ENCODE measurements at places on chromosomes 5 and 9. TPM values are rescaled to one million over a fixed set of nuclear protein-coding genes. Genes with fewer than 3 reads are reported as not detected.

- H3K36me3 ChIP-seq, result no peaks in the 10 kb centered on the region
- H3K4me3 ChIP-seq, result no peak overlapping the region
- no peak for DNase-seq
- no peaks in the 10 kb centered on the region for H3K27me3 ChIP-seq
- H3K27ac ChIP-seq, result no peak overlapping the region
Measured at GRCh38 chr9:81613002-81613812, 76.1 kb downstream of the TLE1 start.

DNA sequence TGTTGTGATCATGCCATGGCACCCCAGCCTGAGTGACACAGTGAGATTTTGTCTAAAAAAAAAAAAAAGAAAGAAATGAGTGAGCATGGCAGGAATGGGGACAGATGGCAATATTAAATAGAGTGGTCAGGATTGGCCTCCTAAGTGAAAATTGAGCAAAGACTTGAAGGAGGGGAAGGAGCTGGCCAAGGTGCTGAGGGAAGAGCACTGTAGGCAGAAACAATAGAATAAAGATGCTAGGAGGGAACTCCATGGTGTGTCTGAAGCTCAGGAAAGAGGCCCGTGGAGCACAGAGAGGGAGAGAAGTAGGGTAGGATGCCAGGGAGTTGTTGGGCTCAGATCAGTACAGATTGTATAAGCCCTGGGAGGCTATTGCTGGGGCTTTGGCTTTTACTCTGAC is 64.4 kb upstream of the PCAT7 start:
- H3K4me1 ChIP-seq, result no peaks in the 10 kb centered on the region
- H3K4me3 ChIP-seq, result no peak overlapping the region
- no peaks in the 10 kb centered on the region for H3K36me3 ChIP-seq
- H3K27me3 ChIP-seq, result no peaks in the 10 kb centered on the region
- no peak overlapping the region for H3K27ac ChIP-seq

- peaks cover 14% of the 10 kb centered on the region for H3K4me1 ChIP-seq
- H3K27ac ChIP-seq, result no peak overlapping the region
- peak; percentile 8 for DNase-seq
- H3K27me3 ChIP-seq, result no peaks in the 10 kb centered on the region
- H3K36me3 ChIP-seq, result no peaks in the 10 kb centered on the region
- no peak overlapping the region for H3K4me3 ChIP-seq
Measured at GRCh38 chr9:91273853-91274552, 87.7 kb downstream of the AUH start.

- no peak for DNase-seq
- no peaks in the 10 kb centered on the region for H3K4me1 ChIP-seq
- no peak overlapping the region for H3K4me3 ChIP-seq
- H3K27me3 ChIP-seq, result no peaks in the 10 kb centered on the region
Measured at GRCh38 chr5:112933651-112934365, 11.8 kb upstream of the REEP5 start.

- H3K4me1 ChIP-seq, result no peaks in the 10 kb centered on the region
- H3K4me3 ChIP-seq, result no peak overlapping the region
- H3K36me3 ChIP-seq, result no peaks in the 10 kb centered on the region
- no peak for DNase-seq
Measured at GRCh38 chr9:118263949-118264348, 559.7 kb downstream of the TLR4 start.

DNA sequence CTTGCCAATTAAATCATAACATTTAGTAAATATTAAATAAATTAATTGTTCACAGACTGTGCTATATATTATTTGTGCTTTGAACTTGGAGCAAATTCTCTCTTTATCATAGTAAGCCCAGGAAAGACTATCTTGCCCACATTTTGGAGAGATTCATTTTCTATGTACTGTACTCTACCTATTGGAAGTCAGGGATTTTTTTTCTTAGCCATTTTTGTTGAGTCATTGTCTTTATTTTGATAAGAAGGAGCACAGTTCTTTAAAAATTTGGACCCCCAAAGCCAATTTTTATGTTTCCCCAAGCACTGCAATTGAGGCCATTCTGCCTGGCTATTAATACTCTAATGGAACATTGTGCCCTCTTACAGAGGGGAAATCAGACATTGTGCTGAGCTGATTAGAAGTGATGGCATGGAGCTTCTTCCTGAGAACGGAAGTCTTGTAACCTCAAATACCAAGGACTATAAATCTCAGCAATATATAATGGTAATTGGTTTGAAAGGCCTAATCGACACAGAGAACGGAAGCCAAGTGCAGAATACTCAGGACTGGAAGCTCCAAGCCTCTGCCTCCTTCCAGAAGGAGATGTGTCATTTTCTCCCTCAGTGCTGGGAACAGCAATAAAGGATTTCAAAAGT is 188.8 kb upstream of the PAPPA start:
- no peak overlapping the region for H3K4me3 ChIP-seq
- no peaks in the 10 kb centered on the region for H3K36me3 ChIP-seq
- H3K27ac ChIP-seq, result no peak overlapping the region
- DNase-seq, result no peak

DNA sequence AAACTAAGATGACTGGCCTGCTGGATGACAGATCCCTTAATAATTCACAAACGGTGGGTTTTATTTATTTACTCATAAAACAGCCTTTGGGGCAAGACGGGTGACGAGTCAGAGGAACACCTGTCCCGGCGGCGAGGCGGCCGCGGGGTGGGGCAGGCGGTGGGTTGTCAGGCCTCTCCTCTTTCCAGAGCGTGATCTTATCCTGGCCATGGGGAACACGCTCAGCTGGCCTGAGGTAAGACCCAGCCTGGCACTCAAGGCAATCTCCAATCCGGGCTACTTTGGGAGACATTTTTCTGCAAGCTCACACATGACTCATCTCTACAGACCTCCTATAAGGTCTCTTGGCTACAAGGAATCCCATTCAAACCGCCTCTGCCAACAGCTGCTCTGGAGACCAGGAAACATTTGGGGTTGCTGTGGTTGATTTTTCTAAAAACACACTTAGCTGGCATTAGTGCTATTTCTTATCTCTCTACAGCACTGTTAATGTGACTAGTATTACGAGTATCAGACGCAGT is 6.3 kb downstream of the RAPGEF1 start:
- H3K36me3 ChIP-seq, result no peaks in the 10 kb centered on the region
- DNase-seq, result no peak

DNA sequence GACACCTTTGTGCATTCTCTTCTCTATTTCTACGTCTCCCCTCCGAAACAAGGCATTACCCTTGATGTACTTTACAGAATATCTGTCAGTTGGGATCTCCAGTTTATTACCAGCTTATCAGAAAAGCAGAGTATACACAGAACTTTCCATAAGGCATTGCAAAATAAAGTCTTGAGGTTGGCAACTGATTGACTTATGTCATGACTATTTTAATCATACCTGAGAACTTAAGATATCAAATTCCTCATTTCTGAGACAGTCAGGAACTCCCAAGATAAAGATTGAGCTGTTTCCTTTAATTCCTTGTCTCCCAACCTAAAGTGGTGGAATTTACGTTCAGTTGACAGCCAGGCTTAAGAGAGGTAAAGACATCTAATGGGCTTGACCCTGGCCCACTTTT is 110.9 kb downstream of the MEF2C start:
- no peak overlapping the region for H3K4me3 ChIP-seq
- H3K27me3 ChIP-seq, result no peaks in the 10 kb centered on the region
- H3K4me1 ChIP-seq, result no peaks in the 10 kb centered on the region
- DNase-seq, result no peak
- no peak overlapping the region for H3K27ac ChIP-seq
- no peaks in the 10 kb centered on the region for H3K36me3 ChIP-seq

DNA sequence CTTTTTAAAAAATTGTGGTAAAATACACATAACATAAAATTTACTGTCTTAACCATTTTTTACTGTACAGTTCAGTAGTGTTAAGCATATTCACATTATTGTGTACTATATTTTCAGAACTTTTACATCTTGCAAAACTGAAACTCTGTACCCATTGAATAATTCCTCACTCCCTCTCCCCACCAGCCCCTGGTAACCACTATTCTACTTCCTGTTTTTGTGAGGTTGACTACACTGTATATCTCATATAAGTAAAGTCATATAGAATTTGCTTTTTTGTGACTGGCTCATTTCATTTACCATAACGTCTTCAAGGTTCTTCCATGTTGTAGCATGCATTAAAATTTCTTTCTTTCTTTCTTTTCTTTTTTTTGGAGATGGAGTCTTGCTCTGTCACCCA is 87.0 kb downstream of the LNPEP start:
- DNase-seq, result no peak
- H3K36me3 ChIP-seq, result peaks cover 5% of the 10 kb centered on the region
- no peaks in the 10 kb centered on the region for H3K4me1 ChIP-seq
- H3K27ac ChIP-seq, result no peak overlapping the region

DNA sequence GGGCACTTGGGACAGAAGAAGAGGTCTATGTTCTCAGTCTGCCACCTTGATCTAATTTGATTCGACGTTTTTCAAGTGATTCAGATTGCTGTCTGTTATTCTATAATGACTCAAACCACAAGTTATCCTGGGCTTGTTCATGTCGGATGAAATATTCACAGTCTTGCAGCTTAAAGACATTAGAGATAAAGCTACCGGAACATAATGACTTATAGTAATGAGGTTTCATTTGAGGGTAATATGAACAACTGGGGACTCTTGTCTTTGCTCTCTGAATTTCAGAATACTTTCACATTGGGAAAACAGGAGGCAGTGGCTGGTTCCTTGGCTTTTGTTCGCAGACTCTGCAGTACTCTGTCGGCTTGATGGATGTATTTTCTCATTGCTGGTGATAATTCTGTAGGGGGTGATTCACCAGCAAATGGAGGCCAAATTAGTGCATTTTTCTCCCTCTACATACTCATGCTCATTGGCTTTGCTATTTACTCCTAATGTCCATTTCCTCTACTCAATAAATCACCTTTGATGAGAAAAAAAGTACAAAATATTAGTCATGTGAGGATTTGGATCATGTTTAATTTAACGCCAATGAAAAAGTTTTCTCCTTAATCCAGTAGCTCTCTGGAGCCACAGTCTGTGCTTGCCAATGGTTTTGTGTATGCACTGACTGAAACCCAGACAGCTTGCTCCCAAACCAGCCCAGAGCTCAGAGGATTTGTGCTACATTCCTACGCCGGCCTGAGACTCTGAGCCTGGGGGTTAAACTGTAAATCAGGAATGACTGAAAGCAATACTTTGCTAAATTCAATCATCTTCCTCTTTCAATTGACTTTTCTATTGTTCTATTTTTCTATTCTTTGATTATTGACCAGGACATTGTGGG is 154.7 kb upstream of the ANKH start:
- H3K36me3 ChIP-seq, result no peaks in the 10 kb centered on the region
- no peak for DNase-seq
- H3K27ac ChIP-seq, result no peak overlapping the region
- H3K4me3 ChIP-seq, result no peak overlapping the region
- H3K27me3 ChIP-seq, result peaks cover 9% of the 10 kb centered on the region

- H3K36me3 ChIP-seq, result no peaks in the 10 kb centered on the region
- DNase-seq, result no peak
- no peaks in the 10 kb centered on the region for H3K27me3 ChIP-seq
- H3K4me1 ChIP-seq, result peaks cover 16% of the 10 kb centered on the region
Measured at GRCh38 chr9:121634329-121635261, 16.8 kb upstream of the DAB2IP start.

DNA sequence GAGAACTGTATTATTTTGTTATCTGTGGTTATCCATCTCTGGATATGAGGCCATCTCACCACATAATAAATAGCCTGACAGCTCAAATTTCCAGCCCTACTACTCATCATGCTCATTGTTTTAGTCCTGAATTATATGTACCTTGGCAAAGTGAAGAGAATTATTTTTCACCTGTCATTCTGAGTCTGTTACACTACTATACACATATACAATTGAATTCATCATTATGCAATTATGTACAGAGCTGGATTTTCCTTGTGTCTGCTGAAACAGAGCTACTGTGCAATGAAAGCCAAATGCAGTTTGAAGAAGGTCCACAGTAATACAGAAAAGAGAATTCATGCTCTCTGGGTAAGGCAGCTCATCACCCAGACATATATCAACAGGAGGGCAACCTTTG is 28.5 kb downstream of the ESM1 start:
- no peak for DNase-seq
- no peaks in the 10 kb centered on the region for H3K4me1 ChIP-seq
- no peaks in the 10 kb centered on the region for H3K36me3 ChIP-seq
- no peak overlapping the region for H3K27ac ChIP-seq
- no peak overlapping the region for H3K4me3 ChIP-seq

DNA sequence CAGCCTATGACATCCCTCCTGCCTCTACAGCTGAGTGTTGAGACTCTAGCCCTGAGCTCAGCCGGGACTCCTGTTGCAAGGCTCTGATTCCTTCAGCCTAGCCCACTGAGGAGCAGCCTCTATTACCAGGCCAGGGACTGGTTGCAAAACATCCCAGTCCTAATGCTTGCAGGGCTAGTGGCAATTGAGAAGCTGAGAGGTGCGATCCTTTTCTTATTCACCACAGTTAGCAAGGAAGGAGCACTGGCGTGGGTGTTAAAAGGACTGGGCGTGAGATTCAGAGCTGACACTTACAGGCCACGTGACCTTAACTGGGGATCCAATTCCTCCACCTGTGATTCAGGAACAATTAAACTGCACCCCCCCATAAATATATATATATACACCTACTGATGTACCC is 58.8 kb downstream of the GARNL3 start:
- H3K36me3 ChIP-seq, result no peaks in the 10 kb centered on the region
- no peak overlapping the region for H3K4me3 ChIP-seq
- DNase-seq, result no peak
- no peak overlapping the region for H3K27ac ChIP-seq

DNA sequence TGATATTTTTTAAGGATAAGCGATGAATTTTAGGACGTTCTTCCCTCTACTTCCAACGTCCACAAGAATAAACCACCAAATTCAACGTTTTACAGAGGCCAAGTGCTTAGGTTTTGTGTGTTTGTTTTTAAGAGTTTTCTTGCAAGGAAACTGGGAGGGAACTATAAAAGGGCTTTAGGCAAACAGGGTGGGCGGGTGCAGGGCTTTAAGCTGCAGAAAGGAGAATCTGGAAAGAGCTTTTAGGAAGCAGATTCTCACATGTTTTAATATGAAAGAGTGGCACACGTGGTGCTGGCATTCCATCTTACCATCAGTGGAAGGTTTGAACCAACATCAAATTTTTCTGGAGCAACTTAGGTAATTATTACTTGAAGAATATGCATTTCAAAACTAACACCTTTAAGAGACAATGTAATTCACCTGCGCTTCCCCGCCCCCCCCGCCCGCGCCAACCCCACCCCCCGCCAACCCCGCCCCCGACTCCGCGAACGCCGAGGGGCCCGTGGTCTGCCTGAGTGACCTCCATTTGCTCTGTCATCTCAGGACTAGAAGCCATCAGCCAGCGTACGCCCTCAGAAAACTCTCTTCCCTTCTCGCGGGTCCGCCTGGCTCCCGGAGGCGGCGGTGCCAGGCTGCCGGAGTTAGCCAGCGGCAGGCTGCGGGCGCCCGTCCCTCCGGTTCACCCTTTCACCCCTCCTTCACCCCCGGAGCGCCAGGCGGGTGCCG is 911 bp upstream of the PIK3R1 start:
- no peak for DNase-seq
- H3K4me3 ChIP-seq, result peak overlapping the region; percentile 83
- H3K36me3 ChIP-seq, result no peaks in the 10 kb centered on the region
- H3K4me1 ChIP-seq, result peaks cover 16% of the 10 kb centered on the region
- peak overlapping the region; percentile 97 for H3K27ac ChIP-seq

GRCh38 chr5:68538814-68539420 is 323.4 kb downstream of the PIK3R1 start:
- no peaks in the 10 kb centered on the region for H3K27me3 ChIP-seq
- H3K36me3 ChIP-seq, result no peaks in the 10 kb centered on the region
- no peak overlapping the region for H3K27ac ChIP-seq
- no peaks in the 10 kb centered on the region for H3K4me1 ChIP-seq
- no peak overlapping the region for H3K4me3 ChIP-seq

Gene IL4
- total RNA-seq, result not detected

Gene ANKRD33B
- total RNA-seq, result 10.9 TPM

Gene OTULINL
- total RNA-seq, result 8.8 TPM
